ENCODE measurements at places on chromosomes 13 and 19.
A peak's percentile ranks its signal among the peaks of the same experiment; 100 is the strongest.

DNA sequence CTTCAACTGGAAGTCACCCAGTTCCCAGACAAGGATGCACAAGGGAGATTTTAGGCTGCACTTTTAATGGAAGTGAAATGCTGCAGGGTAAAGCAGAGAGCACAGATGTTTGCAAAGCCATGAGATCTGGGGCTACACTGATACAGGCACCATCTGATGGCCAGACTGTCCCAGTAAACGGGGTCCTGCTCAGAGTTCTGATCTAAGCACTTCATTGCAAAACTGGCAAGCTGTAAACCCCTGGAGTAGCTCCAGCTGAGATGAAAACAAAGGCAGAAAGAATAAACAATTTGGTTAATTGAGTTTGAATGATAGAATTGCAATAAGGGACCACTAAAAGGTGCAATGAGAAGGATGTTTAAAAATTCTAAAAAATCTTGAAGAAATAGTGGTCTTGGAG is 197.1 kb downstream of the OXGR1 start:
- no peak for DNase-seq

GRCh38 chr13:68125087-68125480 is 894.9 kb upstream of the PCDH9 start:
- no peak for DNase-seq

- no peak for DNase-seq
Observed at GRCh38 chr19:1173159-1173844, 766 bp downstream of the SBNO2 start.

DNA sequence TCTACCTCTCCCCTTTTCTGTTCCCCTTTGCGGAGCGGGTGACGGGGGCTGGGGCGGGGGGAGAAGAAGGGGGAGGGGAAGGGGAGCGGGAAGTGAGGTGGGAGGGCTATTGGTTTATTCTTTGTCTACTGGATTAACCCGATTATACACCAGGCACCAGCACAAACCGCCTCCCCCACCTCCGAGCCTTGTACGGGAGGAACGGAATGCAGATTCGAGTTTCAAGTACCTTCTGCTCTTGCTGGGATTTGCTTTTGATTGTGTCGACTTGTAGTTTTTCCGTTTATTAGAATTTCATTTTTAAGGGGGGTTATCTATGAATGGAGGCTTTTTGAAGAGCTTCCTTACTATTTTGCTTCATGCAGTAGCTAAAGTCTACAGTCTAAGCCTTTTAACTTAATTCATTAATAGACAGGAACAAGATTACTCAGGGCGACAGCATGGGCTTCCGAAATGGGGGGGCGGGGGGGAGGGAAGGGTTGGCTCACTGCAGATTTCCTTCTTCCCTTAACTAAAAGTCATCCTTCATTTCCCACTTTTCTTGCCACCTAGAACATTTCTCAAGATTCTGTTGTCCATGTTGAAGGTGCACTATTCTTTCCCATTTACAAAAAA is 937 bp upstream of the SPRY2 start:
- no peak for DNase-seq

DNA sequence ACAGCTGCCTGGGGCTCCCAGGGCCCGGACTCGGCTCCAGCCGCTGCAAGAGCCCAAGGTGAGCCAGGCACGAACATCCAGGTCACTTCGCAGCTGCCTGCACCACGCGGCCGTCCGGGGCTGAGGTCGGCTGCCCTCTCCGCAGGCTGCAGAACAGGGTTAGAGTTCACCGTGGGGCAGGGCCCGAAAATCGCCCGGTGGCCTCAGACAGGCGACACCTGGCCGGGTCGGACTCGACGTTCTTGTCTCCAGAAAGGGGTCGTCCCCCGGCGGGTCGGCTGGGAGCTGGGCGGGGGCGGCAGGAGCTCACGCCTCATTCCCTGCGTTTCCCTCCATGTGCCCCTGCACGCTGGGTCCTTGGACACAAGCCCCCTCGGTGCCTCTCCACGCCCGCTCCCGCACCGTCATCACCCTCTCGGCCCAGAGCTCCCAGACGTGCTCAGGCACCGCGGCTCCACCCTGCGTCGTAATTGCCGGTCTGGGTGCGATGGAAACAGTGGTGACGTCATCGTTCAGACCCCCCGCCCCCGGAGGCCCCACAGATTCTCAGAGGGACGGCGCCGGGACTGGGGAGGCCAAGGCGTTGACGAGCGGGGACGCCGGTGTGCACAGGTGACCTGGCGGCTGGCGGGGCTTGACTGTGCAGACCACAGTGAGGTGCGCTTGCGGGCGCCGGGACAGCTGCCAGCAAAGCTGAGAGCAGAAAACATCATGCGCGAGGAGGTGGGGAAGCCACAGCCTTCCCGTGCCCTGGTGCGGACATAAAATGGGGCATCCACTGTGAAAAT is 4.0 kb upstream of the GRIN3B start:
- peak; percentile 92 for DNase-seq

GRCh38 chr13:20667857-20668437 is 35.6 kb upstream of the IL17D start:
- DNase-seq = no peak
